ENCODE measurements at places on chromosomes 7 and 10.

DNA sequence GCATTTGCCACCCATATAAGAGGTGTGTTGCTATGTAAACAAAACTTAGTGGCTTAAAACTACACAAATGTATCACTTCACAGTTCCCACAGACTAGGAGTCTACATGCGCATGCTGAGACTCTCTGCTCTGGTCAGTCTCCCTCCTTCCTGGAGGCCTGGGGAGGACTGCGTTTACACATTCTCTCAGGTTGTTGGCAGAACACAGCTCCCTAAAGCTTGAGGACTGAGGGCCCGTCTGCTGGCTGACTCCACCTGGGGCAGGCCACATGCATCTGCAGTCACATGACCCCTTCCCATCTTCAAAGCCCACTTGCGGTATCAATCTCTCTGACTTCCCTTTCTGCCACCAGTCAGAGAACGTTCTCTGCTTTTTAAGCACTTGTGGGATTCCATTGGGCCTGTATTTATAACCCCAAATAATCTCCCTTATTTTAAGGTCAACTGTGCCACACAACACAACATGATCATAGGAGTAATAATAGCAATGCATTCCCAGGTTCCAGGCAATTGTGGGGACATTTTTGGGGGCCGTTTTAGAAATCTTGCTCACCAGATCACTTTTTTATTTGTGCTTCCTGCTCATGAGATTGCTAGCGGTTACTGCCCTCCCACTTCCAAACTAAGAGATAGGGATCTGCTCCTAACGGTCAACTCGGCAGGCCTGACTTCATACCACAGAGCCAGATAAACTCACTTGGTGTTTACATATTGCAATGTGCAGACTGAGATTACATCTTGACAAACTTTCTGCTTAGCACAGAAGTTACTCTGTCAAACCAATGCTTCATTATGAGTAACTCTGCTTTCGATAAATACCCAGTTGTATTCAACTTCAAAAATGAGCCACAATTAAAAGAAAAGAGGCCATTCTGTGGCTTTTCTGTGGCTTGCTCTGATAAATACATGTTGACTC lies 96.3 kb downstream of the ALOX5 start:
- peak; percentile 45 for DNase-seq

- no peak for DNase-seq
Measured at GRCh38 chr7:158112571-158113320, 474.9 kb downstream of the PTPRN2 start.

- DNase-seq: no peak
Measured at GRCh38 chr10:16947069-16947468, 129.8 kb upstream of the RSU1 start.

- no peak for DNase-seq
Measured at GRCh38 chr7:119640861-119641260, 632.1 kb upstream of the KCND2 start.

- no peak for DNase-seq
Measured at GRCh38 chr10:43383204-43383971, 12.0 kb downstream of the FXYD4 start.

- no peak for DNase-seq
Measured at GRCh38 chr10:47374611-47375536, 9.2 kb downstream of the ZNF488 start.

DNA sequence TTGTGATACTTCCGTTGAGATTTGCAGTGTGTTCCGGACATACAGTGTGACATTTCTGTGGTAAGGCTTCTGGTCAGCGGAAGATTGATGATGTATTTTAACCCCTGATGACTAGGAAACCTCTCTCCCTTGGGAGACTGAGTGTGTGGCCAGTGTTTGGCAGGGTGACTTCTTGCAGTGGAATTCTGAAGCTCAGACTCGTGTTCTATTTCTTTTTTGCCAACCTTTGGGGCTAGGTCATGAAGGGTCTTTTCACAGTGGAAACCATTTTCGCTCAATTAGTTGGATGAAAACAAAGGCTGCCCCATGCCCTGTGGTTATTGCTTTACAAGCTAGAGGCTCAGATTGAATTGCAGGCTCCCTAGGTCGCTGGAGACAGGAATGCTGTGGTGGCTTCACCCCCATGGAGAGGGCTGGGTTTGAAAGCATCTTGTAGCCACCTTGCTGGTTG lies 288.9 kb downstream of the BBS9 start:
- DNase-seq: no peak

DNA sequence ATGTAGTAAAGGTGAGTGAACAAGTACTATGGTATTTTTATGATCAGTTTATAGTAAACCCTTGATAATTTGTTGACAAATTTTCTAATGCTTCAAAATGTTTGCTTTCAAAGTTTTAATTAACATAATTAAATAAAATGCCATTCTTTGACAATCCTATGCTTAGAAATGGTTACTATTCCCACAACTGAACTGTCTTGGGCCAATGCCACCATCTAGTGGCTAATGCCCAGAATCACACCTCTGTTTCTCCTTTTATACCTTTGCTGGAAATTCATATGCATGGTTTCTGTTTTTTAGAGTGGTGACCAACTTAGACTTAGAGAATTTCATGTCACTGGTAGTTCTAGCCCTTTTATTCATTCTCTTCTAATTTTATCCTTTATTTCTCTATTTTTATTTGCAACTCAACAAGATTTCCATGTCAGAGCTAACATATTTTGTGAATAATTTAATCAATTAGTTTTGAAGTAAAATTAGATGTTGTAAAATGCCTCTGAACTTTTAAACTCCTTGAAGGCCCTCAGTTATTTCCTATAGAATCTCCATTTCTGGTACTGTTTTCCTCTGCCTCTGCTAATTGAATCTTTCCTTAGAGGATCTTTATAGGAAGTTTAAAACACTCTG lies 31.1 kb downstream of the PCGF5 start:
- peak; percentile 51 for DNase-seq

DNA sequence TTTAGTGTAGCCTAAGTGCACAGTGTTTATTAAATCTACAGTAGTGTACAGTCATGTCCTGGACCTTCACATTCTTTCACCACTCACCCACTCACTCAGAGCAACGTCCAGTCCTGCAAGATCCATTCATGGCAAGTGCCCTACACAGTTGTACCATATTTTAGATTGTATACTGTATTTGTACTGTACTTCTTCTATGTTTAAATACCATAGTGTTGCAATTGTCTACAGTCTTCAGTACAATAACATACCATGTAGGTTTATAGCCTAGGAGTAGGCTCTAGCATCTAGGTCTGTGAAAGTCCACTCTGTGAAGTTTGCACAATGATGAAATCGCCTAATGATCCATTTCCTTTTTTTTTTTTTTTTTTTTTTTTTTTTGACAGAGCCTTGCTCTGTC lies 12.0 kb downstream of the EEPD1 start:
- DNase-seq: no peak

DNA sequence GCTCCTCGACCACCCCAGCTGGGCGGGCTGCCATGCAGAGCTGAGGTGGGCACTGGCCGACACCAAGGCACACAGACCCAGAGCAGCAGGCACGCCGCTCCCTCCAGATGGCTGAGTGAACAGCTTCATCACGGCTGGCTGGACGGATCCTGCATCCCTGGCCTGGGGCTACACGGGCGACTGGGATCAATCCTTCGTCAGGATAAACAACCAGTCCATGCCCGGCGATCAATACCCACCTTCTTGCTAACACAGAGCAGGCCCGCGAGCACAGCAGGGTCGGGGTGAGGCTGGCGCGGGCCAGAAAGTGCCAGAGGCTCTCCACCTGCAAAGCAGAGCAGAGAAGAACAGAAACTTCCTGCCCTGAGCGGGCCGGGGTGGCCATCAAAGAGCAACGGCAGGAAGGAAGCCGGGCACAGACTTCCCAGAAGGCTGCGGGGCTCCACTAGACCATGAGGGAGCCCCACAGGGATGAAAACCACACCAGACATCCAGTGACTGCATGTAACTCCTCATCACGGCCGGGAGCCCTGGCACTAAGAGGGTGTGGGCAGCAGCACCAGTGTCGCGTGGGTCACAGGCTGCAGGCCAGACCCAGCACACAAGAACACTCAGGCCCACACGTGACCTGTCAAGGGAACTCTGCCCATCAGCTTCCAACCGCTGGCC lies 166.4 kb downstream of the MAD1L1 start:
- no peak for DNase-seq

GRCh38 chr10:14952851-14953423 lies 959 bp downstream of the DCLRE1C start:
- DNase-seq: no peak

GRCh38 chr10:12803776-12804175 lies 197.7 kb downstream of the CCDC3 start:
- no peak for DNase-seq

- no peak for DNase-seq
Measured at GRCh38 chr10:108319434-108320222, 1155.1 kb upstream of the SORCS1 start.

GRCh38 chr7:157702311-157703023 lies 365.7 kb downstream of the DNAJB6 start:
- DNase-seq: no peak
